ENCODE measurements at places on chromosomes 1 and 21.

DNA sequence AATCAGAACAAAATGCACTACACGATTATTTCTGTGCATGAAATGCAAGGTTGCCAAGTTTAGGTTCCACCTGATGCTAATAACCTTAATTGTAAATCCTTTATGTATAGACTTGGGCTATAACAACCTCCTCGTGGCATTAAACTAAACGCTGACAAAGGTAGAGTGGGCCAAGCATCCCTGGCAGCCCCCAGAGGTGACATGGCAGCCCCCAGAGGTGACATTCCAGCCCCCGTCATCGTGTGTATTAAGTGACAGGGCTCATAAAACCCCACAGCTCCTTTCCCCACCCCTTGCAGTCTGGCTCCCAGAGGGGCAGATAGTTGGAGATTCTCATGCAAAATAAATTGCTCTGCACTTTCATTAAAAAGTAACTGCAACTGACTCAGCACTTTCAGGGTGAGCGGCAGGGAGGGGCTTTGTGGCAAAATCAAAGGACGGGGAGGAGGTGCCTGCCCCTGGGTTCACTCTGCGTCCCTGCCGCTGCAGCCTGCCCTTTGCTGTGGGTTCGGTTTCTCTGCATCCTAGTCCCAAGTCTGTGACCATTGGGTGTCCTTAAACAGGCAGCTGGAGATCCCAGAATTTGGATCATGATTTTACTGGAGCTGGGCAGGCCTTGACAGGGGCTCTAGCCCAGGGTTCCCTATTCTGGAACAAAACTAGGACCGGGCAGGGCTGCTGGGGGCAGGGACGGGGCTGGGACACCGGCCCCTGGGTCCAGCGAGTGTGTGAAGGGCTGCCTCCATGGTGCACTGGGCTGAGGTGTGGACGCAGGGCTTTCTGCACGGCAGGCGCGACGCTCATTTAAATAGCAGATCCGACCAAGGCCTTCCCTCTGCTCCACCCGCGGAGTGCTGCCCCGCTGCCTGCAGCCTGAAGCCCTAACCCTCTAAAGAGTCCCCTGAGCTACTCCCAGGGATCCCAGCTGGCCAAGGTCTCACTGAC, 234.9 kb upstream of the VAMP3 start:
- DNase-seq = no peak

DNA sequence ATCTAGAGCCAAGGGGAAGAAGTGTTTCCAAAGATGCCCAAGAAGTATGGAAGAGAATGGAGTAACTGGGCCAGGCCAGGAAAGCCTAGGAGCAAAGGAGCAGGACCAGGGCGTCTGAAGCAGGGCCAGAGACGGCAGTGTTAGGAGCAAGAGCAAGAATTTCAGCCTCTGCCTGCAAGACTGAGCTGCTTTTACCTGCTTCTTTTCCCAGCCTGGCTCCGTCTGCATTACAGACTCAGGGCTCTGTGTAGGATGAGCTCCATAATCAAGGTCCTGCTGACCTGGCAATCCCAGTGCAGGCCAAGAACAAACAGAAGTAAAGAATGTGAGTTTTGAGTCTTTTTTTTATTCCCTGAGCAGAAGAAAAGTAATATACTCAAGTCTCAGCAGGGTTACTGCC, 10.1 kb downstream of the FMO1 start:
- no peak for DNase-seq

GRCh38 chr1:182957902-182958395, 5.0 kb upstream of the SHCBP1L start:
- no peak for DNase-seq

- DNase-seq = no peak
Observed at GRCh38 chr1:216822480-216822879, 99.3 kb upstream of the ESRRG start.

DNA sequence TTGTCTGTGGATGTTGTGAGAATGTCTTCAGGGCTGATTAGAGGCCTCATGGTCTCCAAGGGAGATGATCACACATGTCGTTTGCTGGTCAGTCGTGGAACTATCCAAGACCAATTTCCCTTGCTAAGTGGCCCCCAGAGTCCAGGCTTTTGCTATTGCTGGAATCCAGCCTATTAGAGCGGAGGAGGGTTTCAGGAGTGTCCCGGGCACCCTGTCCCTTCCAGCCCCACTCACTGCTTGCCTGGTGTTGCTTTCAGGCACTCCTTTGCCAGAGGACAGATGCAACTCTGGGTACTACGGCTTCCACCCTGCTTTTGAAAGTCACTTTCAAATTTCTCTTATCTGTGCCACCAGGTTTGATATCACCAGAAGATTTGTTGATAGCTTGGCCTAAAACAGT, 149.1 kb downstream of the NOS1AP start:
- no peak for DNase-seq

GRCh38 chr1:242147096-242147976, 148.4 kb upstream of the MAP1LC3C start:
- DNase-seq = no peak

DNA sequence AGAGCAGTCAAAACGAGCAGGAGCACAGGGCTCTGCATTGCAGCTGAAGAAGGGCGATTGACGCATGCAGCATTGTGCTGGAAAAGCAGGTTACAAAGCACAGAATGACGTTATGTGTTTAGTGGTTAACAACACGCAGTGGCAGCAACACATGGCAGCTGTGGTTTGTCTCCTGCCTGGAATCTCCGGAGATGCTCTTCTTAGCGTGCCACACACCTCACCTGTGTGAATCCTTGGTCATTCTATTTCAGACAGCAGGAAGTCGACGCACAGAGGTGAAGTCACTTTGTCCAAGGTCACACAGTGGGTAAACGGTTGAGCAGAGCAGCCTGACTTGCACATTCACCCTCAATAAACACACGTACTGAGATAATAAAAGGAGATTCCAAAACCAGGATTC, 14.7 kb downstream of the OBSCN start:
- no peak for DNase-seq

DNA sequence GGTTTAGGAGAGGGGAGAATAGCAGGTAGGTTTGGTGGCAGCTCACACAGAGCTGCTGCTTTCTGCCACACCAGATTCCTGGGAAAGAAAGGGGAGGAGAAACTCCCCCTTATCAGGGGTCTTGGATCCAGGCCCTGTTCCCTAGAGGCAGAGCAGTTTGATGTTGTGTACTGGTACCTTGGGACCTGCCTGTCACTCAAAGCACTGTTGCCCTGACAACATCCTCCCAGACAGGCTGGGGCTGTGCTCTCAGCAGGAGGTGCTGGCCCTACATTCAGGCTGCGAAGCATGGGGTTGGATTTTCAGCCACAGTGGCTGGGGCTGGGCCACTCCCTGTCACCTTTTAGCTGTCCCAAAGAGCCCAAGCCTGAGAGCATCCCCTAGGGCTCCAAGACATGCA, 188.0 kb downstream of the GRIK3 start:
- DNase-seq = no peak

DNA sequence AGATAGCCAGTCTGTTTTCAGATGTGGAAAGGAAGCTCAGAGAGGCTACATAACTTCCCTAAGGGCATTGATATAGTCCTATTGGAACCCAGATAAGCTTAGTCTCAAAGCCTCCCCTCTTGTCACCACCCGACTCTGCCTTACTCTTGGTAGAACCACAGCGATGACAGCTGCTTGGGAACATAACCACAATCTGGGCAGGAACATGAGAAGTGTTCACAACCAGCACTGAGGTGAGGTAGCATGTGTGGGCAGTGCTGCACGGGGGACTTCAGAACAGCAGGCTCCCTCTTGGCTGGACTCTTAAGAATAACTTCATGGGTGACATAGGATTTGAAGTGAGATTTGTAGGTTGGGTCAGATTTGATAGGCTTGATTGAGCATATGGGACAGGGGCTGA, 9.3 kb upstream of the S100A10 start:
- DNase-seq = no peak

- DNase-seq = no peak
Observed at GRCh38 chr1:62585469-62586155, 11.7 kb upstream of the ANGPTL3 start.

DNA sequence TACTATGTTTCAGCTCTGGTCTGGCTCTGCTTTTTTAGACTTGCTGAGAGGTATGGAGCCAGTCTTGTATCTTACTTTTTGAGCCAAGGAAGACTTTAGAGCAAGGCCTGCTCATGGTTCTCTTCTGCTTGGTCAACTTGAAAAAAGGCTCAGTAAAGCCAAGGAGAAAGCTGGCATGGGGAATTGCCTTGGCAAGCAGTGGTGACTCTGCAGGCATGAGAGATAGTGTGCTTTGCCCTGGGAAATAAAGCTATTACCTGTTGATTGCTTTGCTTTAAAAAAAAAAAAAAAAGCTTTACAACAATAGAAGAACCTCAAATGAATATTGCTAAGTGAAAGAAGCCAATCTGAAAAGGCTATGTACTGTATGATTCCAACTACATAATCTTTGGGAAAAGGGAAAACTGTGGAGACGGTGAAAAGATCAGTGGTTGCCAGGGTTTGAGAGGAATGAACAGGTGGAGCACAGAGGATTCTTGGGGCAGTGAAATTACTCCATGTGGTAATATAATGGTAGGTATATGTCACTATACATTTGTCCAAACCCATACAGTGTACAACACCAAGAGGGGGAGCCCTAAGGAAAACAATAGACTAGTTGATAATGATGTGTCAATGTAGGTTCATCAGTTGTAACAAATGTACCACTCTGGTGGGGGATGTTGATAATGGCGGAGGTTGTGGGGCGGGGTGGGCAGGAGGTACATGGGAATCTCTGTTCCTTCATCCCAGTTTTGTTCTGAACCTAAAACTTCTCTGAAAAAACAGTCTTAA, 87.6 kb downstream of the HMCN1 start:
- DNase-seq = no peak

GRCh38 chr21:43754948-43755781, 20.9 kb downstream of the CSTB start:
- no peak for DNase-seq

All from neural crest cell (in vitro differentiated cells).